CD8-positive, alpha-beta T cell (primary cell): ENCODE measurements at places on chromosomes 2 and 18. TPM values are rescaled to one million over a fixed set of nuclear protein-coding genes. Genes with fewer than 3 reads are reported as not detected.

The RRM2 gene
- 1.6 TPM for total RNA-seq

The FZD7 gene
- total RNA-seq = 0.97 TPM

The POTEJ gene
- not detected for total RNA-seq

The MYO5B gene
- not detected for total RNA-seq

The DYSF gene
- total RNA-seq = 4.6 TPM

The GREB1L gene
- total RNA-seq = not detected

The HMSD gene
- total RNA-seq = not detected

The HS1BP3 gene
- total RNA-seq = 3.3 TPM

The HSPE1 gene
- total RNA-seq = 76.8 TPM

The FOXI3 gene
- not detected for total RNA-seq

The MOGAT1 gene
- total RNA-seq = not detected

The DNAJC27 gene
- 19.1 TPM for total RNA-seq

The CCDC141 gene
- total RNA-seq = 31.3 TPM

The ATP6V1B1 gene
- total RNA-seq = not detected

The RNU2-63P gene
- 4.4 TPM for total RNA-seq

The ABCG5 gene
- total RNA-seq = not detected

The SFTPB gene
- not detected for total RNA-seq
